ENCODE measurements at places on chromosomes 2 and 18. TPM values are rescaled to one million over a fixed set of nuclear protein-coding genes. Genes with fewer than 3 reads are reported as not detected.

DNA sequence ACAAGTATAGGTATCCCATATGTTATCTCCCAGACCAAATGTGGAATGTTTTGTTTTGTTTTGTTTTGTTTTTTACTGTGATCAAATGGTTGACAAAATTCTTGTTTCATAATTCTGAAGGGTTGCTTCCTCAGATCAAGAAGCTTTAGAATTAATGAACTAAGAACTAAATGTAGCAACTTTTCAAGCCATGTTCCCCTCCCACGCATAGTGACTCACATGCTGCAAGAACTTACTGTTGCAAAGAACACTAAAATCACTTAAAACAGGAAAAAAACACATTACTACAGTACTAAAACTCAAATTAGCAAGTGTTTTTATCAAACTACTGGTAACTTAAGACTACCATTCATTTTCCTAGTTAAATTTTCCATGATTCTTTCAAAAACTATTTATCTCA is 30.6 kb downstream of the HNRNPLL start:
- H3K36me3 ChIP-seq, result peaks cover 4% of the 10 kb centered on the region
- no peaks in the 10 kb centered on the region for H3K27me3 ChIP-seq
- no peak for DNase-seq
- no peak overlapping the region for H3K27ac ChIP-seq
- no peak overlapping the region for H3K4me3 ChIP-seq
- peaks cover 17% of the 10 kb centered on the region for H3K4me1 ChIP-seq

GRCh38 chr2:217247476-217247875 is 387.6 kb upstream of the TNP1 start:
- no peak for DNase-seq
- no peak overlapping the region for H3K27ac ChIP-seq
- H3K4me3 ChIP-seq, result no peak overlapping the region
- no peaks in the 10 kb centered on the region for H3K36me3 ChIP-seq

DNA sequence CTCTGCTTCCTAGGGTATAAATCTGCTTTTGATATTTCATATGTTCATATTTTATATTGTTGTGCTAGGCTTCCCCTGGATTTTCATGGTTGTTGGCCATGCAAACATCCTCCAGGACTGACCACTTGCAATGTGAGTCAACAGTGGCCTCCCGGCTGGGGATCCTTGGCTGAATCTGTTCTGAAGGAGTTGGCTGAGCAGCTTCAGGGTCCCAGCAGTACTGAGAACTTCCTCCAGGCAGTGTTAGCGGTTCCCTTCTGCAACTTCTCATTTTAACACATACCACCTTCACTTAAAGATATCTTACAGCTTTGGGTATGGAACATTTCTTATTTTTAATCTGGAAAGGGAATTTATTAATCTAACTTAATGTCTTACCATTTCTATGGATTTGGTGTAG is 122.1 kb downstream of the DTNB start:
- H3K4me1 ChIP-seq, result no peaks in the 10 kb centered on the region
- DNase-seq, result no peak
- no peaks in the 10 kb centered on the region for H3K36me3 ChIP-seq
- no peak overlapping the region for H3K4me3 ChIP-seq
- H3K27ac ChIP-seq, result no peak overlapping the region

ING5 gene
- 20.3 TPM for total RNA-seq

- no peak overlapping the region for H3K27ac ChIP-seq
- no peak overlapping the region for H3K4me3 ChIP-seq
These were observed 403.9 kb upstream of the DCC start for GRCh38 chr18:51936115-51936514.

GULP1 gene
- total RNA-seq, result 1.5 TPM

DNA sequence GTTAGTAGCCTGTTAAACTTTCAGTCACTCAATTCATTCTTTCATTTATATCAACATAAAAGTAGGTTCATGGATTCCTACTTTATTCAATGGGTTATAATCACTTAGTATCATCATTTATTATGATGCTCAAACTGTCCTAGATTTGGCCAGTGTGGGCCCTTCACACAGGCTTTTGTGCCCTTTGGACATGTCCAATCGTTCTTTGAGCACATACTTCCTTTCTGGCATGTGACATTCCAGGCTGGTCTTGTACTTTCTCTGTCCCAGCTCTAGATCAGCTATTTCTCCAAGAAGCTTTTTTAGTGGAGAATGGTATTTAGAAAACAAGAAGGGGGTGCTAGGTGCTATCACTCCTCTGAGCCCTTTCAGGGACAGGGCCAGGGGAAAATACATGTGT is 11.5 kb downstream of the POLR1A start:
- H3K4me1 ChIP-seq, result no peaks in the 10 kb centered on the region
- no peak overlapping the region for H3K4me3 ChIP-seq
- no peaks in the 10 kb centered on the region for H3K27me3 ChIP-seq
- H3K36me3 ChIP-seq, result peaks cover 3% of the 10 kb centered on the region
- DNase-seq, result no peak

- H3K4me3 ChIP-seq, result no peak overlapping the region
- no peaks in the 10 kb centered on the region for H3K27me3 ChIP-seq
- H3K36me3 ChIP-seq, result no peaks in the 10 kb centered on the region
- H3K27ac ChIP-seq, result no peak overlapping the region
These were observed 90.9 kb upstream of the SMAD7 start for GRCh38 chr18:49041435-49042245.

- H3K4me3 ChIP-seq, result no peak overlapping the region
- H3K36me3 ChIP-seq, result no peaks in the 10 kb centered on the region
- no peak for DNase-seq
- H3K27ac ChIP-seq, result no peak overlapping the region
- H3K27me3 ChIP-seq, result no peaks in the 10 kb centered on the region
These were observed 32.4 kb upstream of the YWHAQ start for GRCh38 chr2:9663008-9663879.

ERFE gene
- total RNA-seq, result 1.4 TPM

TUBA4B gene
- 0.43 TPM for total RNA-seq
